Right lobe of liver (tissue), 6 donors: ENCODE measurements at places on chromosomes 3 and 15. TPM values are rescaled to one million over a fixed set of nuclear protein-coding genes. Genes with fewer than 3 reads are reported as not detected.

- no peak for DNase-seq
- H3K4me1 ChIP-seq: no peaks in the 10 kb centered on the region
- H3K36me3 ChIP-seq: no peaks in the 10 kb centered on the region
- no peak overlapping the region for H3K4me3 ChIP-seq
These were observed 98.6 kb upstream of the ABHD17C start for GRCh38 chr15:80596521-80596976.

- no peaks in the 10 kb centered on the region for H3K27me3 ChIP-seq
- DNase-seq: no peak
- no peak overlapping the region for H3K27ac ChIP-seq
- no peaks in the 10 kb centered on the region for H3K4me1 ChIP-seq
These were observed 57.0 kb upstream of the MRPS22 start for GRCh38 chr3:139286825-139287224.

GRCh38 chr15:37149146-37149545, 48.8 kb upstream of the MEIS2 start:
- H3K36me3 ChIP-seq: no peaks in the 10 kb centered on the region
- H3K4me3 ChIP-seq: no peak overlapping the region
- H3K27me3 ChIP-seq: no peaks in the 10 kb centered on the region
- H3K4me1 ChIP-seq: no peaks in the 10 kb centered on the region
- no peak overlapping the region for H3K27ac ChIP-seq

DNA sequence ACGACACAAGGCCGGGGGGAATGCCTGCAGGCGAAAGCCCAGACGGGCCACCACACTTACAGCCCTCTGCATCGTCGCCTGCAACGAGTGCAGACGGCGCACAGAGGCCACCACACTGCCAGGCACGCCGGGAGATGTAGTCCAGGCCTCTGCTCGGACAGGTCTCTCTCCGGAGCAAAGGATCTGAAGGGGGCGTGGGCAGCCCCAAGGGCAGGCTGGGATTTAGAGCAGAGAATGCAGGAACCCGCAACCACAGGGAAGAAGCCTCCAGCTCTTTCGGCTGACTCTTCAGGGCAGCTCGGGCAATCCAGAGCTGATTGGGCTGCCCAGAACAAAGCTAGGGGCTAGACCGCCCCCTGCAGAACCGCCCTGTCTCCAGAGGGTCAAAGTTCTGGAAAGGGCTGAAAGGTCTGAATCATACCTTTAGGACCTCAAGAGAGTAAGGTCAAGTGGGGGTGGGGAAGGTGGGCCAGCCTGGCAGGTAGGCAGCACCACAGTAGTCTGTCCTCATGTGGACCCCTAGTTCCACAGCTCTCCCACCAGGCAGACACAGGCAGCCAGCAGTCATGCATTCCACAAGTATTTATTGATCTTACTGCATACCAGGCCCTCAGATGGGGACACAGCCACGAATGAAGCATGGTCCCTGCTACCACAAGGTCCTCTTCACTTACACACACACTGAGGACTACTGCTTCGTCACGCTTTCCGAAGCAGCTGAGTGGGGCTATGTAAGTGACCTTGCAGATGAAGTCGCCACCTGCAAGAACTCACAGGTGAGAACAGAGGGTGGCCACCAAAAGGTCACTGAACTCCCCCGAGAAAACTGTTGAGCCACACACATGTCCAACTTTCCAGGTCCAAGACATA, at the start of gene AMT:
Gene AMT (minus strand): TSS at position 95 of the 870 bp plus-strand sequence. CDS start 23 bp downstream, at position 72.
- peaks cover 11% of the 10 kb centered on the region for H3K4me1 ChIP-seq
- H3K4me3 ChIP-seq: peak within 1 kb of the TSS; percentile 38
- H3K27me3 ChIP-seq: no peaks in the 10 kb centered on the region
- peak; percentile 85 for DNase-seq
- H3K36me3 ChIP-seq: no peaks in the 10 kb centered on the region
- H3K27ac ChIP-seq: peak within 1 kb of the TSS; percentile 75

- H3K4me1 ChIP-seq: no peaks in the 10 kb centered on the region
- no peaks in the 10 kb centered on the region for H3K27me3 ChIP-seq
- DNase-seq: no peak
- no peak overlapping the region for H3K4me3 ChIP-seq
These were observed 78.7 kb upstream of the GCNT3 start for GRCh38 chr15:59532770-59533379.

GRCh38 chr15:97319291-97319690, 641.2 kb upstream of the ARRDC4 start:
- H3K27me3 ChIP-seq: no peaks in the 10 kb centered on the region
- no peak overlapping the region for H3K27ac ChIP-seq
- no peak for DNase-seq
- no peak overlapping the region for H3K4me3 ChIP-seq
- H3K36me3 ChIP-seq: no peaks in the 10 kb centered on the region

CBLB gene
- total RNA-seq: 20.5 TPM
